ENCODE measurements at places on chromosomes 5 and 9.

DNA sequence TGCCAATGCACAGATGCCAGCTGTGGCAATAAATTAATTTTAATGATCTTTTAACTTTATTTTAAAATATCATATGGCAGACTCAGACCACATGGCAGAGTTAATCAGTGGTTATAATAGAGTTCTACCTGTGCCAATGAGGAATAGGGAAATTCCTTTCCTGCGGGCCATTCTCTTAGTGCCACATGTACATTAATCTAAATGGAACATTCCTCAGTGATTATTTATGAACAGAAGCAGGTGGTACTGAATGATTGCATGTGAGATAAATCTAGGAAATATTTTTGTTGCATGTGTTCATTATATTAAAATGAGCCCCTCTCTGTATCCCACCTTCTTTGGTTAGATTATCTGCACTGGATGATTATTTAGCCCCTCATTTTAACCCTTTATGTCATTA is 102.3 kb downstream of the CCDC192 start:
- no peak for DNase-seq

DNA sequence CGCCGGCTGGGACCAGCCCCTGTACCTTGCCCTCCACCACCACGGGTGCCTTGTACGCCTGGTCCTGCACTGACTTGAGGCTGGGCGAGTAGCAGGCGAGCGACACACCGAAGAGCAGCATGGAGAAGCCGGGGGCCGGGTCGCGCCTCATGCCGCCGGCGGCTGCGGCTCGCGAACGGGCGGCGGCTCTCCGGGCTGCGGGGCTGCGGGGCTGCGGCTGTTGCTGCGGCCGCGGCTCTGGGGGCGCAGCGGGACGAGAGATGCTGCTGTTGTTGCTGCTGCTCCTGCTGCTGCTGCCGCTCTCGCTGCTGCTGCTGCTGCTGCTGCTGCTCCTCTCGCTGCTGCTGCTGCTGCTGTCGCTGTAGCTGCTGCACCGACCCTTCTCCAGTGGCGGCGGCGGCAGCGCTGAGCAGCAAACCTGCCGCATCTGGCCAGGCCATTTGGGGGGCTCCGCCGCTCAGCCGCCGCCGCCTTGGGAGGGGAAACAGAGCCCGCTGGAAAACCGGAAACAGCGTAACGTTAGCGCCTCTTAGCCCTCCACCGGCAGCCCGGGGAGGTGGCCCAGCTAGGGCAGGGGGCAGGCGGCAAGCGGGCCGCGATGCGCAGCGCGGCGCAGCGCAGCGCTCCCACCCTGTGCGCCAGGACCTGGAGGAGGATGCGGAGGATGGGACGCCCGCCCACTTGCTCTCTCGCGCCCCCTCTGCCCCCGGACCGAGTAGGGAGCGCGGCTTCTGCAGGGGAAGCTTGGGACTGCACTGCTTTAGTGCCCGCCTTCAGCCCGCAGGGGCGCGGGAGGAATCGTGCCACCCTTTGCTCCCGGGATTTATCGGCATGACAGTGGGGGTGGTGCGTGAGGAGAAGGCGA is at the start of gene NRG2:
TSS of gene NRG2 (minus strand) at position 657 of the 865 bp plus-strand sequence.
- DNase-seq = no peak

- DNase-seq = no peak
Measured at GRCh38 chr5:148427370-148428042, 43.7 kb downstream of the FBXO38 start.

- no peak for DNase-seq
Measured at GRCh38 chr5:82363524-82363923, 85.4 kb upstream of the RPS23 start.

- peak; percentile 95 for DNase-seq
Measured at GRCh38 chr5:163916376-163916775, 411.0 kb downstream of the MAT2B start.

- no peak for DNase-seq
Measured at GRCh38 chr9:137739371-137740309, 120.8 kb downstream of the EHMT1 start.

DNA sequence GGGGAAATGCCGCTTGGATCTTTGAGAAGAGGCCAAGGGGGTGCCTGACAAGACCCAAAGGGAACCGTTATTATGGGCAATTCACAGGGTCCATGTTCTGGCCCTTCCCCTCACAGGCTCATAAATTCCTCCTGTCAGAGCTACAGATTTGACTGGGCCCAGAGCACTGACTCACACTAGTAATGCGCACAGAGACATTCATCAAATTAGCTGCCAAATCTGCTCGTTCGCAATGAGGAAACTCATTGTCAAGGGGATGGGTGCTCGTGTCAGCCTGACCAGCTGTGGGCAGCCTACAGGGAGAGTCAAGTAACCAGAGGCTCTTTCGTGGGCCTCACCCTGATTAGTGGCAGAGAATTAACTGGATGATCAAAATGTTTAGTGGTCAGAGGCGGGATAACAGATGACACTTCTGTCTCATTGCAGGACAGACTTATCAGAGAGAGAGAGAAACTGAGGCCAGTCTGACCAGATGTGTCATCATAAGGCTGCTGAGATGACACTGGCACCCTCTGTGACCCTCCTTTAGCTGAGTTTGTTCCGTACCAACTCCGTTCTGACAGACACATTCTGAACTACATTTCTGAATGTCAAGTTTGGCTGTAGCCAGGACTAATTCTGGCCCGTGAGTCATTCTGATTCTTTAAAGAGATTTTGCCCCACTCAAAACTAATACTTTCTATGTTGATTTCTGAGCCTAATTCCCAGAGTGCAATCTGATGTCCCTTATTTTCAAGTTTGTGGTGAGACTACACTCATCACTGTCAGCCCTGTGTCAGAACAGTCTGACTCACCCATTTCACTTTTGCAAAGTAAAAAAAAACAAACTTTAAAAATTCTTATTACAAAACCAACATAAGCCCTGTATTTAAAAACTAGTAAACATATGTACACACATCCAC is 377.1 kb downstream of the ACTL7B start:
- DNase-seq = no peak

GRCh38 chr5:107378218-107378899 is 292.4 kb downstream of the EFNA5 start:
- DNase-seq = no peak

DNA sequence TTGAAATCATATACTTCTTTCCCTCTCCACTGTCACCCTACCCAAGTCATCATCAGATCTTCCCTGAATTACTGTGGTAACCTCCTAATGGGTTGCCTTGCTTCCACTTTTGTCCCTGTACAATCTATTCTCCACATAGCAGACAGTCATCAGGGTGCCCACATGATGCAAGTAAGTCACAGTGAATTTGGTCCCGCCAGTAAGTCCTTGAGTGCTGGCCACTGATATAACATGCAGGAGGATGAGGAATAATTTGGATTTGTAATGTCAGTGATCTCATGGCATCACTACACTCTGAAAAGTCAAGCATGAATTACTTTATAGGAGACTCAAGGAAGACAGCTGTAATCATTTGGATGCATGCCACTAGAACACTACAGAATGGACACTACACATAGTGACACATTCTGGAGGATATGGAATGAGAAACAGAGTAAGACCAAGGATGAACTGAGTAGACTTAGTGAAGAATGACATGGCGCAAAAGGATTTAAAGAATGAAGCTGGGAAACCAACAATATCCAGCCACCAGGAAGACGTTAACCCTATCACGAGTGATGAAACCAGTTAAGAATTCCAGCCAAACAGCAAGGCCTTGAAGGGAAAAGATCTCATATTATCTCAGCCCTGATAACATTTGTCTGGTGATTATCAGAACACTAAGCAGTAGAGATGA is 28.6 kb downstream of the MARCHF3 start:
- DNase-seq = no peak

GRCh38 chr9:35476596-35476995 is 13.3 kb upstream of the RUSC2 start:
- no peak for DNase-seq

DNA sequence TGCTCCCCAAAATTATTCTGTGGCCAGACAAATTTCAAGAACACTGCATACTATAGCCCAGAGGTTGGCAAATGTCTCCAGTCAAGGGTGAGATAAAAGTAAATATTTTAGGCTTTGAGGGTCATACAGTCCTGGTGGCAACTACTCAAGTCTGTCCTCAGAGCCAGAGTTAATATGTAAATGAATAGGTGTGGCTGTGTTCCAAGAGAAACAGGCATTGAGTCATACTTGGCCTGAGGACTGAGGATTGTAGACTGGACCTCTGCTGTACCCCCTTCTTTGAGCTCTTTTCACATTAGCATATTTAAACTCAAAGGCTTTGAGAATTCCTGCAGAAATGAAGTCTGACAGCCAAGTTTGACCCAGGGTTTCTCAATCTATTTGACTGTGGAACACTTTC is 129.2 kb upstream of the PTCH1 start:
- no peak for DNase-seq

GRCh38 chr9:116959809-116960208 is 272.7 kb downstream of the TRIM32 start:
- no peak for DNase-seq

- DNase-seq = no peak
Measured at GRCh38 chr9:27534131-27534530, 4.5 kb upstream of the MOB3B start.

DNA sequence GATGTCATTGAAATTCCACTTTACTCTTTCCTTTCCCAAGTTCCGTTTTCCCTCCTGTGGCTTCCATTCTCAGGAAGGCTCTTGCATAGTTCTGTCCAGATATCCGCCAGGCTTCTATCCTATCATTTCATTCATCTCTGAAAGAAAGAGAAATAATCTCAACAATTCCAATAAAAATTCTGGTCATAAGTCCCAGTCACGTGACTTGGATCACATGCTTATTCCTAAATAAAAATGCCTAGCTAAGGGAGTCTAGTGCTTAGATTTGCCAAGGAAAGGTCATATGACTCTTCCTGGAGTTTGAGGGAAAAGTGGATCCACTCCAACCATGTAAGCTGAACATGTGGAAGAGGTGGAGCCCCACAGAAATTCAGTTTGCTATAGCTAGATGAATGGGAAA is 146.0 kb upstream of the PPP1R2B start:
- DNase-seq = no peak

- no peak for DNase-seq
Measured at GRCh38 chr5:170144286-170145023, 38.8 kb downstream of the FOXI1 start.

GRCh38 chr5:108168915-108169314 is 213.0 kb downstream of the FBXL17 start:
- DNase-seq = no peak

DNA sequence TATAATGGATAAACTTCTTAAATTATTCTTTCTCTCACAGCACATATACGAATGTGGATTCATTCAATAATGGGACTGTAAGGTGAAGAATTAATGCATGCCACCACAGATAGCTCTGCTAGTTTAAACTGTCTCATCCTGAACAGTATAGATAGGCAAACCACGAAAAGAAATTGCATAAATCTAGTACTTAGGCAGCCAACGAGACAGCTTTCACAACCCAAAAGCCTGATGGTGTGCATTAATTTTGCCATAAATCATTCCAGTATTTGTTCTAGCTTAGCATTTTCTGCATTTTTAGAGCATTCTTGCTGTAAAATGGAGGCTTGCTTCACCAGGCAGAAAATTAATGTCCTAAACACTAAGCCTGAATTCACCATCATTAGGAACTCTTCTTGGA is 834.2 kb upstream of the DMAC1 start:
- no peak for DNase-seq

DNA sequence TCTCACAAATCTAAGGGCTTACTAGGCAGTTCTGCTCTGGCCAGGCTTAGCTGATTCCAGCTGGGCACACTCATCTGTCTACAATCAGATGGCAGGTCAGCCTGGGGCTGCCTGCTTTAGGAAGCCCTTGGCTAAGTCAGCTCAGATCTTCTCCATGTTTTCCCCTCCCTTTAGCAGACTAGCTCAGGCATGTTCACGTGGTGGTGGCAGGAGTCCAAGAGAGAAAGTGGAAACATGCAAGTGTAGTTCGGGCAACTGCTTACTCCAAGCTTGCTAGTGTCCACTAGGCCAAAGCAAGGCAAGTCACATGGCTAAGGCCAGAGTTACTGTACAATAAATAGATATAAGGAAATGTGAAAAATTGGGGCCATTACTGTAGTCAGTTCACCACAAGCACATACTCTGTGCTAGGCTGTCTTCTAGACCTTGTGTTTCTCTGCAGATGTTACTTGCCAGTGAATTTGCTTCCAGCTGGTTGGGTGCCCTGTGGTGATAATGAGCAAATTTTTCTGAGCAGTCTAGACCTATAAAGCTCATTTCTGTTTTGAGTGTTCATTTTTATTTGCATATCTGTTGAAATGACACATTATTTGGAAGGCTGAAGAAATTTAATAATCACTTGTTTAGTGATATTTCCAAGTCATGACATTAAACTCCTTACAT is 38.3 kb downstream of the RECK start:
- no peak for DNase-seq

DNA sequence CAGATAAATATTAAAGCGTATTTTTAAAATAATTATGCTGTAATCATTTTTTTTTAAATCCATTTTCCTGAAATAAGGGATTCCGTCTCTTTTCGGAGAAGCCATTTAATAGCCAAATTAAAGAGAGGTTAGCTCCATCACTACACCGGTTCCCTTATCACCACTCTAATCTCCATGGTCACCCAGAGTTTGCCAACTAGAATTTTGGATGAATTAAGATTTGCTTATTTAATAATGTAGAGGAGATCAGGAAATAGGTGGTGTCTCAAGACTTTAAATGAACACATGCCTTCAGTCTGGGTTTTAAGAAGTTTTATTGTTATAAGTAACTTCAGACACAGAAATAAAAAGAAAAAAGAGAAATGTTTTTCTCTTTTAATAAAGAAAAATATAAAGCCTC is 151.7 kb downstream of the TTC39B start:
- no peak for DNase-seq

- DNase-seq = no peak
Measured at GRCh38 chr9:17251100-17251499, 116.3 kb downstream of the CNTLN start.

DNA sequence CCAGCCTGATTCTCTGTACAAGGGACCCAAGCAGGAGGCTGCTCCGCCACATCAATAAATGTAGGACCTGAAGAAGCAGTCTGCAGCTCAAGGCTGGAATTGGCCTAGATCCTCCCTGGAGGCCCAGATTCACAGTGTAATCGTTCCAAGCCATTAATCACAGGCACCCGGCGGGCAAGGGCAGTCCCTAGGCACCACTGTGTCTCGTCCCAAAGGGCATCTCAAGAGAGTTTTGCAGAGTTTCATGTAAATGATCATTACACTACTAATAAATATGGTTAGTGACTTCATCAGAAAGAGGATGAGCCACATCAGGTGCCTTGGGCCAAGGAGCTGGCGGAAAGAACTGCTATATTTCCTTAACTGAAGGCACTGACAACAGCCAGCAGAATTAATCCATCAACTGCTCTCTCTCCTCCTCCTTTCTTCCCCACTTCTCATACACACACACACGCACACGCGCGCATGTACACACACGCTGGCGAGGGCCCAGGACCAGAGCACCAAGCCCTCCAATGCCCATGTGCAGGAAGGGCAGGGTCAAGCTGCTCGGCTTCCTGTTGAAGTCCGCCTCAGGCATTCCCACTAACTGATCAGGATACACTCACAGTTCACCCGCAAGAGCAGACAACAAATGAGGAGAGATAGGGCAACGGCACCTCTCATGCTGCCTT is 33.9 kb downstream of the GNAQ start:
- no peak for DNase-seq

All from GF-D8 (cell line).